ENCODE measurements at places on chromosomes 12 and 14.

- DNase-seq = no peak
Observed at GRCh38 chr14:91888641-91889476, 21.5 kb upstream of the TC2N start.

DNA sequence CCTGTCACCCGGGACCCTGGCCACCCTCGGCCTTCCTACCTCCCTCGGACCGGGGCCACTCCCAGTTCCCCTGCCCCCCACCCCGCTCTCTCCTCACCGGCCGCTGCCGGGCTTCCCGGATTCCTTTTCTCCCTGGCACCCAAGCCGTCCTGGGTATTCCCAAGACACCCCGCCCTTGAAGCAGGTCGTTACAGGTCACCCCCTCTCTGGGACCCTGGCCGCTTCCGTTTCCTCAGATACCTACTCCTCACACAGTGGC, 493 bp downstream of the NUMB start:
- no peak for DNase-seq

DNA sequence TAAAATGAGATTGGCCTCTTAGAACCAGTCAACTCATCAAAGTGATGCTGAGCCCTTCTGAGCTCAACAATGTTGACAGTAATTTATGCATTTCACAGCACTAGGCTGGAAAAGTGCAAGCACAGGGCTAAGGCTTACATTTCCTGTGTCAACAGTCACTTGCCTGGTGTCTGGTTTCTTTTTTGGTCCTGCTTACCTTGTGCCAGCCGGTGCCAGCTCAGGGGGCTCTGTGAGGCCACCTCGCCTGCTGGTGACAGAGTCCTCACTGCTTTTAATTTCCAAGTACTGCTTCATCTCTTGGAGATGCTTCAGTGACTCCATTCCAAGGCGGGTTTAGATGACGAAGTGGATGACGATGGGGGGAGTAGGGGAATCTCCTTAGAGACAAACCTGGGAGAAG, 53.1 kb upstream of the KCNA1 start:
- DNase-seq = no peak

DNA sequence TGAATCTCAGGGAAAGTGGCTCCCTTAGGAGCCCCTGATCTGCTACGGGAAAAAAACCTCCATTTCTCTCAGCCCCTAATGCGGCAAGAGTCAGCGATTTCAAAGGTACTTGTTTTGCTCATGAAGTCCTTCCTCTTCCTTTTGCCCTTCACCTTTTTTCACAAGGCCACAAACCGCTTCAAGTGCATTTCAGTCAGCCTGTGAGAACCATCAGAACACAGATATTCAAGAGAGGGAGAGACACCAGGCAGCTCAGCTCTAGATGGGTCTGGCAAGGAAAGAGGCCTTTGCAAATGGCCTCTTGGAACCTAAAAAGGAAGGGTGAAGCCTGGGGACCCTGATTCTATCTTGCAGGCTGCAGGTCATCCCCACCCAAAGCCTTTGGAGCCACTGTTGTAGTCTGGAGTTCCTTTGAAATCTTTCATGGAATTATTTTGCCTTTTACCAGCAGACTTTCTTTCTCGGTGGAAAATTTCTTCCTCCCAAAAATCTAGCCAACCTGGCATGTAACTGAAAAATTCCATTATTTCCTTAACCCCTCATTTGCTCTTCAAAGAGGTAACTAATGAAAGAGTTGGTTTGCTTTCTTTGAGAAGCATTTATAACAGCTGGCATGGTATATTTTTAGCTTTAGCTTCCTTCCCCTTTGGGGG, 145.0 kb downstream of the SAMD4A start:
- no peak for DNase-seq

- no peak for DNase-seq
Observed at GRCh38 chr12:14893506-14894250, 8.0 kb upstream of the MGP start.

DNA sequence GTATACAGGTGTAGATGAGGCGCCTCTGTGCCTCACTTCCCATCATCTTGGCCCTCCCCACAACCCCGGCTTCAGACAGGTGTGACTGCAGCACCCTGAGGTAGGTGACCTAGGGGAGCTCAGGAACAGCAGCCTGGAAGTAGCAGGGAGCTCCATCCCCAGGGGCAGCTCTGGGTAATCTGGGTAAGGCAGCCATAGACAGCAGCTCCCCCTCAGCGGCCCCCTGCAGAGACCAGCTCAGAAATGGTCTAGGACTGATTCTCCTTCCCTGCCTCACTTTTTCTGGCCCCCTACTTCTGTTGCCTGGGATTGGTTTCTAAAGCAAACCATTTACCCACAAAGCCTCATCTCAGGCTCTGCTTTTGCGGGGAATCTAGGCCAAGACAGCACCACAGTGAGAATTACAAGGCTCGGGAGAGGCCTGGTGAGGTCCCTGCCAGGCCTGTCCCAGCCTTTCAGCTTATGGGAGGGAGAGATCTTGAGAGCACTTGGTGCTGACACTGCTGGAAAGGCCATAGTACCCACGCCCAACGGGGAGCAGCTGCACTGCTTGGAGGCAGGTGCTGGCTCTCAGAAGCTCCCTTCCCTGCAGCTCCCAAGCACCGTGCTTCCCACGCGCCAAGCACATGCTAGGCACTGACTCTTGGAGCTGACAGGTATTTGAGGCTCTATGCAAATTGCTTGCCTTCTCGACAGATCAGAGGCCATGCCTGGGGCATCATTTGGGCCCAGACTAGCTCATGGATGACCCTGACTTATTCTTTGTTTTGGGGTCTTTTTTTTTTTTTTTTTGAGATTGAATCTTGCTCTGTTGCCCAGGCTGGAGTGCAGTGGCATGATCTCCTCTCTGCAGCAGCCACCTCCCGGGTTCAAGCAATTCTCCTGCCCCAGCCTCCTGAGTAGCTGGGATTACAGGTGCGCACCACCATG, 45.1 kb upstream of the TRAF3 start:
- DNase-seq = no peak

- DNase-seq = no peak
Observed at GRCh38 chr12:88958946-88959345, 378.7 kb upstream of the KITLG start.

- no peak for DNase-seq
Observed at GRCh38 chr12:58950739-58951100, 30.4 kb upstream of the LRIG3 start.

GRCh38 chr12:120228041-120228290, 27.1 kb upstream of the RPLP0 start:
- no peak for DNase-seq

DNA sequence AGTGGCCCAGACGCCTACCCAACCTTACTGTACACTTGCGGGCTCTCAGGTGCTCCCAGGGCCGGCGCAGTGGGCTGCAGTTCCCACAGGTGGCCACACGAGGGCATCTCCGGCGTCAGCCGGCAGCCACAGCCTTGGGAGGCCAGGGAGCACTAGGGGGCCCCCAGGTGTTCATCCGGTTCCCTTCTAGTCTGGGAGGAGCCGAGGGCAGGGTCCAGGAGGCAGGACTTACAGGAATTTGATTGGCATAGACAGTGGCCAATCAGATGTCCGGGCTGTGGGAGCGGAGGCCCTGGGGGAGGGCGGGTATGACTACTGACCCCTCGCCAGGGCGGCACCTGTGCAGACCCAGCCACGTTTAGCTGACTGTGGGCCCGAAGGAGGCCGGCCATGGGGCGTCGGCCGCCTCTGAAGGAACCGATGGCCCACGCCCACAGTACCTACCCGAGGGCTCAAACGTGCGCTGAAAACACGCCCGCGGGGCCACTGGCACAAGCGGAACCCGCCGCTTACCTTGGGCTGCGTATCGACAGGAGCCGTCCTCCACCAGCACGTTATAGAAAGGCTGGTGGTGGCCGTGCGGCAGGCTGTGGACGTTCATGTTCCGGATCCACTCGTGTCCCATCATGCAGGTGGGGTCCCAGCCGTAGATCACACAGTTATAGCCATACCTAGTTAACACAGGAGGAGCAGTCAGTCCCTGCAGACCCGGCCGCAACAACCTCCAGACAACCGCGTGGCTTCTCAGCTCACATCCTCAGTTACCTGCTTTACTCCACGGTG, 34.8 kb downstream of the FBXO21 start:
- peak; percentile 93 for DNase-seq

DNA sequence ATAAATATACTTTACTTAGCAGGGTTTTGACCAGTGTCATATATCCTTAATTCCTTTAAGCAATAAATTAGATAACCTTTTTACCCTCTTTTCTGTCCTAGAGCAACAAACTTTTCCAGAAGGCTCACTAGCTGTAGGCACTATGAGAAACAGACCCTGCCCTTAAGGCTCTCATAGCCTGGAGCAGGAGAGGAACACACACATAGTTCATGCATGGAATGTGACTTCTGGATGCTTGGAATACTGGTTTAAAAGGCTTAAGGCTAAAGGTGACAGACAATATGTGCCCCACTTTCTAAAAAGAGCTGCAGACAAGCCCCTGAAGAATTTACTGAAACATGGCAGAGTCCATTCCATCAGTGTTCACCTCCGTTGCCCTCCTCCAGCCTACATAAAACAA, 237.2 kb downstream of the TTC8 start:
- no peak for DNase-seq

GRCh38 chr14:99654235-99654985, 9.5 kb downstream of the HHIPL1 start:
- DNase-seq = no peak

DNA sequence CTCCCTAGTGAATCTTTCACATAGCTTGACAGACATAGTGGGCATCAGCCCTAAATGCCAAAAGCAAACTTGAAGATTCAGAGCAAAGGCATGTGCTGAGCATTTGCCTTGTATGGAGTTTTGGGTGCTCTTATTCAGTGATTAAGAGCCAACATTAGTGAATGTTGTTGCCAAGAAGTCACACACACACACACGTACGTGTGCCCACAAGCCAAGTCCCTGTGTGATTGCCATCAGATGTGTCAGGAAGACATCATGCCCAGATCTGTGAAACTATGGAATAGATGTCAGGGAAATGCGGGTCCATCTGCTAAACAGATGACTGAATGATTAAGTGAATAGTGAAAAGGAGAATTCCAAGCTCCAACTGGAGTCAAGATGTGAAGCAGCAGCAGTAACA, 149.0 kb downstream of the AKAP6 start:
- DNase-seq = no peak

DNA sequence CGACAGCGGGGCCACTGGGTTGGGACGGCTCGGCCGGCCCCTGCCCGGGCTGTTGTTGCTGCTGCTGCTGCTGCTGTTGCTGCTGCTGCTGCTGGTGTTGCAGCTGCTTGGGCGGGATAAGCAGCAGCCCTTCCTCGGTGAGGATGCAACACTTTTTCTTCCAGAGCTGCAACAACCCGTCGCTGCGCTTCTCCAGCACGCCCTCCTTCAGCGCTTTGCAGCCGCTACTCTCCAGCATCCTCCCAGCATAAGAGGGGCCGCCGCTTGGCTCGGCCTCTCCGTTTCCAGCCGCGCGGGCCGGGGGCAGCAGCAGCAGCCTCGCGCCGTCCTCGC, 529 bp downstream of the PHLDA1 start:
- DNase-seq = no peak

DNA sequence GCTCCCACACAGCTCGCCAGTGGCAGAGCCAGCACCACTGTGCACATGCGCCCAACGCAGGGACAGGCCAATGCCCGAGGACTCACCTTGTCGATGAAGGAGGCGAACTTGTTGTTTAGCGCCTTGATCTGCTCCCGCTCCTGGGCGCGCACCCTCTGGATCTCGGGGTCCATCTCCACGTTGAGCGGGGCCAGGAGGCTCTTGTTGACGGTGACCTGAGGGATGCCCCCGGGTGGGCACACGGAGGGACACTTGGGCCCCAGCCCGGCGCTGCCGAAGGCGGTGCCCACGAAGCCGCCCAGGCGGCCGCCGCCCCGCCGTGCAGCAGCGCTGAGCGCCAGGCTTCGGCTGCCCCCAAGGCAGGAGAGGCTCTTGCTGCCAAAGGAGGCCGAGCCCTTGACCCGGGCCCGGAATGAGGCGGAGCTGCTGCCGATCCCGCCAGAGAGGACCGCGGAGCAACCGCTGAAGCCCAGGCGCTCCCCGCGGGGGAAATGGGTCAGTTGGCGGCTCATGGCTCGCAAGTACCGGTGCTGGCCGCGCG, at the start of gene KRT72:
TSS of gene KRT72 (minus strand) at position 523 of the 541 bp plus-strand sequence. CDS start at position 512, 11 bp downstream.
- DNase-seq = no peak

GRCh38 chr14:51860825-51861499, 550 bp downstream of the GNG2 start:
- DNase-seq = peak; percentile 29

- DNase-seq = no peak
Observed at GRCh38 chr12:59321278-59321677, 274.6 kb upstream of the SLC16A7 start.

GRCh38 chr14:21860172-21860571, 186.6 kb upstream of the OR4E1 start:
- peak; percentile 40 for DNase-seq

- DNase-seq = no peak
Observed at GRCh38 chr12:59294221-59294620, 301.6 kb upstream of the SLC16A7 start.

GRCh38 chr12:54989829-54990228, 5.3 kb upstream of the TESPA1 start:
- no peak for DNase-seq

GRCh38 chr12:54217774-54218241, 29.0 kb upstream of the SMUG1 start:
- DNase-seq = peak; percentile 94

DNA sequence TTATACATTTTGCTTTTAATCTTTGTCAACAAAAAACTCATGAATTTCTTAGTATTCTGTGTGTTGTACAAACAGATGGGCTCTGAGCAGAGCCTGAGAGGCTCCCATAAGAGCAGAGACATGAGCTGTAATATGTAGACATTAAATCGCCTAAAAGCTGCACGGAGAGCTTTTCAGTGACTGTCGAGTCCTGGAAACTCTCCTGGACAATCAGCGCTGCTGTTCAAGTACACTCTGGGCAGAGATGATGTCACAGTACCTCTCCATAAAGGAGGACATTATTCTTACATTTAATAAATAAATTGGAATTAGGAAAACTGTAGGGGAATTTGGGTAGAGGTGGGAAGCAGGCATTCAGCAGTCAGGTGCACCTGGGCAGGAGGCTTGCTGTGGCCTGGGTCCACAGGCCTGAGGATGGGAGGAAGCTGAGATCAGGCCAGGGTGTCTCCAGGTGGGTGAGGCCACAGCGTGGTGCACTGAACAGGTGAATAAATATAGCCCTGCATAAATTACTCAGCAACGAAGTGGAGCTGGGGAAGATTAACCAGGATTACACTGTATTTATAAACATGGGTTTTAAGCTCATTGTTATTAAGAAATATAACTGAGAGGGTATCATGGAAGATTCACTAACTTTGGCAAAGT, 13.3 kb upstream of the TCL1A start:
- DNase-seq = no peak

GRCh38 chr12:100672075-100672592, 98.7 kb downstream of the GAS2L3 start:
- peak; percentile 35 for DNase-seq

Data from OCI-LY7 (cell line).